Activated CD8-positive, alpha-beta memory T cell treated with anti-CD3 and anti-CD28 coated beads for 1 hour (primary cell): ENCODE measurements at places on chromosomes 1 and 21.

DNA sequence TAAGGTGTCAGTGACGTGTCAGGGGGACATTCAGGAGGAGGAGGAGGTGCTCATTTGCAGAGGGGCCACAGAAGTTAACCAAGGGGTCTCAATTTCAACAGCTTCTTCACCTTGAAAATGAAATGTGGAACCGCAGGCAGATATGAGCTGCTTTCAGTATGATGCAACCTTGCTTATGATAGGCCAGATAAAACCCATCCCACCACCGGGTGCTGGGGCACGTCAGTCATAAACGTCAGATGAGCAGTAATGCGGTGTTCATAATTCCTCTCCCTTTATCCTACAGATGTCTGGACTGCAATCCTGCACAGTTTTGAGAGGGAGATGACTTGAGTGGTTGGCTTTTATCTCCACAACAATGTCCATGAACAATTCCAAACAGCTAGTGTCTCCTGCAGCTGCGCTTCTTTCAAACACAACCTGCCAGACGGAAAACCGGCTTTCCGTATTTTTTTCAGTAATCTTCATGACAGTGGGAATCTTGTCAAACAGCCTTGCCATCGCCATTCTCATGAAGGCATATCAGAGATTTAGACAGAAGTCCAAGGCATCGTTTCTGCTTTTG, 1.7 kb downstream of the PTGFR start:
- no peak for DNase-seq

- no peak for DNase-seq
Observed at GRCh38 chr1:67635055-67635809, 49.8 kb upstream of the GADD45A start.

- DNase-seq, result no peak
Observed at GRCh38 chr1:217230412-217230811, 400.5 kb downstream of the GPATCH2 start.

GRCh38 chr1:180811886-180812285, 100.8 kb upstream of the KIAA1614 start:
- no peak for DNase-seq

DNA sequence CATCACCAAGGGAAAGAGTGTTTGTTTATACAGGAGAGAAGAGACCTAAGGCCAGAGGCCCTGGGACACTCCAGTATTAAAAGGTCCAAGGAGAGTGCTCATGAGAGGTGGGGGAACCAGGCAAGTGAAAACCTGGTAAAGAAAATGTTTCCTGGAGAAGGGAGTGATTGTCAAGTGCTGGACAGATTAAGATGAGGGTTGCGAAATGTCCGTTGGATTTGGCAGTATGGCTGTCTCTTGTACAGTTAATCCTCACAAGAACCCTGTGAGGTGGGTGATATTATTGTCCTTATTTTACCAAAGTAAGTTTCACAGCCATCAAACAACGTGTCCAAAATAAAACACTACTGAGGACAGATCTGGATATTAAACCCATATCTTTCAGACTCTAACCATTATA, 44.2 kb downstream of the RPAP2 start:
- no peak for DNase-seq

- no peak for DNase-seq
Observed at GRCh38 chr1:8026976-8027747, 1.1 kb upstream of the ERRFI1 start.

DNA sequence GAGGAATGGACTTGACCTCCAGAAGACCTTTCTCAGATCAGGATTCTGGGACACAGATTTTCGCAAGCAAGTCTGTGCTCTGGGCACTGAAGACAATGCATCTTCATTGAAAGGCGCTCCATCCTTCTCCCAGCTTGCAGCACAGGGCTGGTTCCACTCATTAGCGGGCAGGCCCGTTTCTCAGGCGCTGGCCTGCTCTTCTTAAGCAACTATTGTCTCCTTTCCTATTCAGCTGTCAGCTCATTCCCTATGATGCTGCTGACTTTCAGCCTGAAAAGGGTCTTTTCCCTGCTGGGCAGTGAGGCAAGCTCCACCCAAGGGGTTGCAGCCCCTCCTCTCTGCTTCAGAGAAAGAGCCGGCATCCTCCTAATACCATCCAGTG, 91.9 kb upstream of the PLXNA2 start:
- no peak for DNase-seq

DNA sequence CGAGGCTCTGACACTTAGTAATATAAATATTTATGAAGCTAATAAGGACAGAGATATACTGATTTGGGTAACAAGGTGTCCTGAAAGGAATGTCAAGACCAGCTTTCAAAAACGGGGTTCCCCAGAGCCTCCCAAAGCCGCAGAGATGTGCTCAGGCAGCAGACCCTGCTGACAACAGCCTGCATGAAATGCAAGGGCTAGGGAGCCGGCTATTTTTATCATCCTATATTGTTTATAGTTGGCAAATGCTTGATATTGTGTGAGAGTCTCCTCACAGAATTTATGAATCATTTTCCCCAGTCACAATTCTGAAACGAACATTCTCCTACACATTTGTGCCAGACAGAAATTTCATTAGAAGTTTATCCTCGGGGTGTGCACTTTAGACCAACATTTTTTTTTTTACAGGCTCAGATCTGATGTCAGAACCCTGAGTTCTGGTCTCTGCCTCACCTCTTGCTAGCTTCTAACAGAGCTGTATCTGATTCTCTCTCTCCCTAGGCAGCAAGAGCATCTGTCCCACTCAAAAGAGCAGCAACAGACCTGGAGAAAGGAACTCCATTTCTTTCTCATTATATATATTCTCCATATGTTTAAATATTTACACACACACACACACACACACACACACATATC, 302.3 kb upstream of the PLD5 start:
- DNase-seq, result no peak

DNA sequence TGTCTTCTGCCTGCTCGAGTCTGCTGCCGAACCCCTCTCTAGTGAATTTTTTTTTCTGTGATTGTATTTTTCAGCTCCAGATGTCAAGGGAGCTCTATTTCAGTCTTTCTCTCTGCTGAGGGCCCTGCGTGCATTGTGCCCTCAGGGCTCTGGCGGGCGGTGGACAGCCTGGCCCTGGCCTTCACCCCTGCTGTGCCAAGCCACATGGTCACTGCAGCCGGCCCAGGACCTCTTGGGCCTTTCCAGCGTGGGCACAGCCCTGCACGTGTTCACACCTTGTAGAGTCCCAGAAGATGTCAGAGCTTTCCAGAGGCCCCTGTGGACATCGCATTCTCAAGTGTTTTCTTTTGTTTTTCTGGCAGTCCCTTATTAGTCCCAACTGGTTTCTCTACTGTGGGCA, 55.7 kb downstream of the PCNT start:
- no peak for DNase-seq

DNA sequence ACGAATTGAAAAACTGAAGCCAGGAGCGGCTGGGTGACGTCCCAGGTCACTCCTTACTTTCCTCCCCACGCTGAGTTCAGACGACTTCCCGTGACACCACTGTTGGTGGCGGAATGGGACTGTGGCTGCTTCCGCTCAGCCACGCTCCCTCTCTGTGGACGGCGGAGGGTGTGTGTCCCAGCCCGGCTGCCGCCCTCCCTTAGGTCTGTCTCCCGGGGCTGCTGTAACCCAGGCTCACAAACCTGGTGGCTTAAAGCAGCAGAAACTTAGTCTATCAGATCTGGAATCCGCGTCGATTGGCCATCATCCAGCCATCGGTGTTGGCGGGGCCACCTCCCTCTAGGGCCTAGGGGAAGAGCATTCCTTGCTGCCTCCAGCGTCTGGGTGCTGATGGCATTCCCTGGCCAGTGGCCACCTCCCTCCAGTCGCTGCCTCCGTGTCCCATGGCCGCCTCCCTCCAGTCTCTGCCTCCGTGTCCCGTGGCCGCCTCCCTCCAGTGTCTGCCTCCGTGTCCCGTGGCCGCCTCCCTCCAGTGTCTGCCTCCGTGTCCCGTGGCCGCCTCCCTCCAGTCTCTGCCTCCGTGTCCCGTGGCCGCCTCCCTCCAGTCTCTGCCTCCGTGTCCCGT, 17.5 kb downstream of the TRPM2 start:
- DNase-seq, result no peak

GRCh38 chr1:12454406-12455391, 163.3 kb downstream of the DHRS3 start:
- no peak for DNase-seq

- no peak for DNase-seq
Observed at GRCh38 chr1:85148524-85149250, 52.1 kb downstream of the SYDE2 start.

DNA sequence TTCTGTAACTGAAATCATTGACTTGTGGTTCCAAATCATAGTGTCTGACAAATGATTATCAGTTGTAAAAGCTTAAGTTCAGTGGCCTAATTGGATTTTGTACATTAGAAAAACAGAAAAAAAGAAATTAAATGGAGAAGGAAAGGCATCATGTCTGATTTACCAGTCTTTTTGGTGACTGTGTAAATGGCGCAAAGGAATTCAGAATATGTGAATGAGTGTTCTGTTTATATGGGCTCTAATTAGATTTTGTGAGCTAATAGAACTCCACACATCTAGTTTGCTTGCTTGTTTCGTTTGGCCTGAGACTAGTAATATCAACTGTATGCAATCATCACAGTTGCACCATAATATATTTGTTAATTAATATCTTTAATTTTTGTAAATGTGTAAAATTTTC, 151.7 kb downstream of the PLA2G4A start:
- no peak for DNase-seq

DNA sequence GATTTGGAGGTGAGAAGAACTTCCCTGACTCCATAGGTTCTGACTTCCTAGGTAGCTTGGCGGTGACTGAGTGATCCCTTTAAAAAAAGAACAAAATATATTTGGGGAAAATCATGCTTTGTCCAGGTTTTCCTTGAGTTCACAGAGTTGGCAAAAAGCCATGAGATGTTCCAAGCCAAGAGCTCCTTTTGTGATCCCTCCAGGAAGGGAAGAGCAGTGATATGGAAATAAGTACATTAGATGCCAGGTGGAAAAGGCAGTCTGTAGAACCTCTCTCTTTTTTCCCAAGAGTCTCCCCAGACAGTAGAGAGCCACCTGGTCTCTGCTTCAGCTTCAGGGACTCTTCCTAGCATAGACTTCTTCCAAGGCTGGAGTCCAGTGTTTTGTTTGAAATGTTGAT, 10.2 kb downstream of the TLCD4 start:
- DNase-seq, result no peak

DNA sequence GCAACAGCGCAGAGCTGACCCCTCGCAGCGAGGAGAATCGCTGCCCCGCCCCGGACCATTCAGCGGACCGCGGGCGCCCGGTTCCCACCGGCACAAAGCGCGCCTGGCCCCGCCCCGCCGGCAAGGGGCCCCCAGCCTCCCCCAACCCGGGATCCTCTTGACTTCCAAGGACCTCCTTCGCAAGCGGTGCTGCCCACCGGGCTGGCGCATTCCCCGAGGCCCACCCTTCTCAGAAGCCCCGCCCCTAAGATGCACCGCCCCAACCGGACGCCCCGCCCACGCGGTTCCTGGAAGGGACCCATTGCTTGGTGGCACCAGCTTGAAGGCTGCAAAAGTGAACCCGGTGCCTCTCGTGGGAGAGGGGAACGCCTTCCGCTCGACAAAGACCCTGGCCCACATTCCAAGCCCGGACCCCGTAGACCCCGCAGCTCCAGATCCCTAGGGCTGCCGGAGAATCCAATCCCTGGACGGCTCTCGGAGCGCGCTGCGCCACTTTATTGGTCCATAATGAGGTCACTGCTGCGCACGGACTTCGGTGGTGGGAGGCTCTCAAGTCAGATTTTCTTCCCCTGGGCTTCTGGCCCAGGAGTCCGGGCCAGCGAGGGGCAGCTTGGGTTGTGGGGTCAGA, 2.0 kb downstream of the HES3 start:
- no peak for DNase-seq

- DNase-seq, result no peak
Observed at GRCh38 chr1:97911266-97912215, 9.3 kb downstream of the DPYD start.

DNA sequence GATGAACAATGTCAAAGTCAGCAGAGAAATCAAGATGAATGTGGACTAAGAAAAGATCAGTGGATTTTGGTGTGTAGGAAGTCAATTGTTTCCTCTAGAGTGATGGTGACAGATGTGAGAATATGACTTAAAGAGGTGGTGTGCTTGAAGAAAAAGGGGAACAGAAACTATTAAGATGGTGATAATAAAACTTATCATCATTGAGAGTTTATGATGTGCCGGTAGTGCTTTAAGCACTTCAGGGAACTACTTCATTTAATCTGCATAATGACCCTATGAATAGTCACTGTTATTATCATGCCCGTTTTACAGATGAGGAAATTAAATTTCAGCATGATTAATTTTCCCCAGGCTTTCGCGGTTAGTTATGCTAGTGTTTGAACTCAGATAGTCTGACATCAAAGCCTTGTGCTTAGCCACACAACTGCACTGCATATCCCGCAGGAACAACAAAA, 246.9 kb upstream of the LRRC7 start:
- DNase-seq, result no peak

- DNase-seq, result no peak
Observed at GRCh38 chr1:108592030-108592759, 32.3 kb downstream of the EEIG2 start.

GRCh38 chr1:194013561-194013960, 827.1 kb upstream of the B3GALT2 start:
- no peak for DNase-seq

DNA sequence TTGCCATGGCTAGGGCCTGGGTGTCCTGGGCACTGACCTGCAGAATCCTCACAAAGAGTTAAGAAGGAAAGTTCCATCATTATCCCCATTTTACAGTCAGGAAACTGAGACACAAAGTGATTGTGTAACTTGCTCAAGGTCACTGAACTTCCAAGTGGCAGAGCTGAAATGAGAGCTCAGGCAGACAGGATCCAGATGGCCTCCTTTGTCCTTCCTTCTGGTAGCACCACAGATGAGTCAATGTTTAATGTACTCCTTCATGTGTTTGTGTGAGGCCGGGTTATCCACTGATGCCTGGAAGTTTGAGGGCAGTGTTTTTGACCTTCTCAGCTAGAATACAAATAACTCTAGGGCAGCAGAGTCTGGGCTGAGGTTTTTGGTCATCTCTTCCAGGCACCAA, 207.0 kb downstream of the TNR start:
- no peak for DNase-seq
